Left kidney (tissue), 8 donors: ENCODE measurements at places on chromosomes 1 and 21. TPM values are rescaled to one million over a fixed set of nuclear protein-coding genes. Genes with fewer than 3 reads are reported as not detected.

The THEM5 gene
- polyA plus RNA-seq, result 0.52 TPM

The ZNF593OS gene
- 1.4 TPM for polyA plus RNA-seq

GRCh38 chr1:207861442-207862177 lies 49.3 kb downstream of the CD34 start:
- DNase-seq, result no peak

DNA sequence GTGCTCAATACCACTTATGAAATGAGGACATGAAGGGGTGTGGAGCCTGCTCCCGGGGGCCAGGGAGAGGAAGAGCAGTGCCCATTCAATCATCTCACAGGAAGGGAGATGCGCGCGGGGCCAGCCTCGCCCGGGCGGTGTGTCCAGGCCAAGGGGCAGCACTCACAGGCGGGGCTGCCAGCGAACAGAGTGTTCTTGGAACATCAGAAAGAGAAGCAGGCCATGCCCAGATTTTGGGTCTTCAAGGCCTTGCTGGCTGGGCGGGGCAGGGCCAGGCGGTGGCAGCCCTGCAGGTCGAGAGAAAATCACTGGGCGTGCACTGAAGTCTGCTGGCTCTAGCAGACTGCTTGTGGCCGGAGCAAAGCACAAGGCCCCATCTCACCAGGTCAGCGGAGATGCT lies 168.6 kb downstream of the PRDM16 start:
- DNase-seq, result no peak

DNA sequence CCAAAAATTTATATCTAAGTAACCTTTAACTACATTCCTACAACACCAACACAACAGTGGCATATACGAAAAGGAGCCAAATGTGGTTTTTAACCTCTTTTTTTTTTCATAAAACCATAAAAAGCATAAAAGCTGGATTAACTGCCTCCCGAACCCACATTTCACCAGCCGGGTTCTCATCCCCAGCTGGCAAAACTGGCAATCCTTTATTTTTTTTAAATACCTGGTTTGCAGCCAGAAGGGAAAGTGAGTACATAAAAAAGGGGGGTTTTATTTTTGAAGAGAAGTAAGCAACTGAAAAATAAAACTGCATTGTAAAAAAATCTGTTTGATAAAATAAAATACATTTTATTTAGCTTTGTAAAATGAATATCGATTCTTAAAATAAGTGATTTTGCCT lies 295.4 kb downstream of the AKT3 start:
- no peak for DNase-seq

GRCh38 chr1:221487781-221488524 lies 253.9 kb downstream of the DUSP10 start:
- DNase-seq, result no peak
